Panc1 (cell line): ENCODE measurements at places on chromosomes 2 and 18.

GRCh38 chr2:43225093-43225787 lies 1.2 kb downstream of the ZFP36L2 start:
- DNase-seq, result no peak

DNA sequence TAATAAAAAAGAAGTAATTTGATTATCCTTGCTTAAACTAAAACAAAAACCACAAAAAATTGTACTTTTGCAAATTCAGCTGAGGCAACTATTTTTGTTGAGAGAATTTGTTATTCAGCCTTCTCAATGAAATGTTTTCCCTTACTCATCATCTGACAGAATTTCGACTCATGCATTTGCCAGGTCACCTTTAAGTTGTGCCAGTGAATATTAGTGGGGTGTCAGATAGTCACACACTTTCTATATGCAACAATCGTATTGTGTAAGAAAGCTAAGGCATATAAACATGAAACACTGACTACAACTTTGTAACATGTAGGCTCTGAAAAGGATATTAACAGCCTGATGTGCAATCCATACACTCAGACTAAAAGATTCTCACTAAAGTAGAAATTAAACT lies 1653.1 kb upstream of the SLC39A10 start:
- DNase-seq, result no peak

DNA sequence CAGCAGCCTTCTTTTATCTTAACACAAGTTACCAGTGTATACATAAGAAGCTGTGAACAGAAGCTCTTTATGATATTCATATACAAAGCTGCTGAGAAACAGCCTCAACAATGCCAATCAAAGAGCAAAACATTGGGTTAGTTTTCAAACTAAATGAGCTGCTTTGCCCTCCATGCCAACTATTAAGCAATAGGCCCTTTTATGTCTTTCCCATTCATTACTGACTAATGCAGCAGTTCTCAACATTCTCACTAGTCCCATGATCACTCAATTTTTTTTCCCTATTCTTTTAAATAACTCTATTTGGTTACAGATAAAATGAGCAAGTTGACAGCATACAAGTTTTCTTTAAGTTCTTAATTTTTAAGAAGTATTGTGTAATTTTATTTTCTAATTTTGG lies 57.9 kb upstream of the FRZB start:
- no peak for DNase-seq

DNA sequence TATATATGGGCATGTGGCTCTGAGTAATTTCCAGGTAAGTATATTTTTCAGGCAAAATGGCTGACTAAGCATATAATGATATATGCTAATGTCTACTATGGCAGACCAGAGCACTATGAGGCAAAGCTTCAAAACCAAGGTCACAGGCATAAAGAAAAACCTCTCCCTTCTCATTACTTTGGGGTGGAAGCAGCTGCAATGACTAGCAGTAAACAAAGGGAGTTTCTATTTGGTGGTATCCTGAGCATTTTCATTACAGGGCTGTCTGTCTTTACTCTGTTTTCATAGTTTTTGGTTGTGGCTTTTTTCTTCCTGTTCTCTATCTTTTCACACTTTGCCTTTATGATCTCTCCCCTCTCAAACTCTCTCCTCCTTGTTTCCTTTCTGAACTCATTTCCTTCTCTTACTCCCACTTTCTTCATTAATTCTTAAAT lies 15.6 kb downstream of the PDE6D start:
- no peak for DNase-seq

- no peak for DNase-seq
These were observed 144.1 kb downstream of the SMAD7 start for GRCh38 chr18:48806551-48807261.

DNA sequence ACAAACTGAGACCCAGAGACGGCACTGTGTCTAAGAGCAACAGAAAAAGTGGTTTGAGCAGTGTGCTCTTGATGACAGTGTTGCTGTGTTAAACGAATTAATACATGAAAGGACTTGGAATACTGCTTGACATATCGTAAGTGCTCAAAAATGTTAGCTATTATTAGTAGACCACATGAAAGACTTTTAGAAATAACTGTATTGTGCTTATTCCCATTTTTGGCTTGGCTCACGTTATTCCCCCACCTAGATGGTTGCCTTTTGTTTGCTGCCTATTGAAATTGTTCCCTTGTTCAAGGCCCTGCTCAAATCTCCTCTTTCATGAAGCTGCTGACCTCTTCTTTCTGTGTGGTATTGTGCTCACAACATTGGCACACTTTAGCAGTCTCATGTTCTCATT lies 27.8 kb upstream of the C2orf74 start:
- DNase-seq, result no peak

DNA sequence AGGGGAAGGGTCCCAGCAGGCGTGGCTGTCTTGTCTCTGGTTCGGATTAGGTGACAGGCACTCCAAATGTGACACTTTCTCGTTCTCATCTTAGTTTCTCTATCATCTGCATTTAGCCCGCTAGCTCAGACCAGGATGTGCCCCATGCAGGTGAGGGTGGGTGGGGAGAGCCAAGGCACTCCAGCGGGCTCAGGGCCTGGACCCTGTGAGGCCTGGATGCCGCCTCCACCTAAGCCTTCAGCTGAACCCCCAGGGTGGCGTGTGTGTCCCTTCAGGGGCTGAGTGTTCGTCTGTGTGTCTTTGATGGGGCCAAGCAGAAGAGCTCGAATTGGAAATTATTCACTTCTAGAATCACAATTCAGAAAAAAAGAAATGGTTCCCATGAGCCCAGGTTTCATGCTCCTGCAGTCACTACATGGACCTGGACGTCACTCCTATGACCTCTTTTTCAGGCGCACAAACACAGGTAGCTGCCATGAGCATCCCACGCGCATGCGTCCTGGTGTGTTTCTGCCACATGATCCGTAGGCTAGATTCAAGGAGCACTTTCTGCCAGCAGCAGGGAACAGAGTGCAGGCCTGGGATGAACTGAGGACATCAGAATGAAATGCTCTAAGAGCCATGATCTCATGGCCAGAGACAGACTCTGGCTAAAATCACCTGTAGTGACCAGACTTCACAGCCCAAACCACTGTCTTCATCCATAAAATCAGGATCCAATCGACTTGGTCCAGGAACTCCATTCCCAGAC lies 25.8 kb downstream of the CIDEA start:
- no peak for DNase-seq

DNA sequence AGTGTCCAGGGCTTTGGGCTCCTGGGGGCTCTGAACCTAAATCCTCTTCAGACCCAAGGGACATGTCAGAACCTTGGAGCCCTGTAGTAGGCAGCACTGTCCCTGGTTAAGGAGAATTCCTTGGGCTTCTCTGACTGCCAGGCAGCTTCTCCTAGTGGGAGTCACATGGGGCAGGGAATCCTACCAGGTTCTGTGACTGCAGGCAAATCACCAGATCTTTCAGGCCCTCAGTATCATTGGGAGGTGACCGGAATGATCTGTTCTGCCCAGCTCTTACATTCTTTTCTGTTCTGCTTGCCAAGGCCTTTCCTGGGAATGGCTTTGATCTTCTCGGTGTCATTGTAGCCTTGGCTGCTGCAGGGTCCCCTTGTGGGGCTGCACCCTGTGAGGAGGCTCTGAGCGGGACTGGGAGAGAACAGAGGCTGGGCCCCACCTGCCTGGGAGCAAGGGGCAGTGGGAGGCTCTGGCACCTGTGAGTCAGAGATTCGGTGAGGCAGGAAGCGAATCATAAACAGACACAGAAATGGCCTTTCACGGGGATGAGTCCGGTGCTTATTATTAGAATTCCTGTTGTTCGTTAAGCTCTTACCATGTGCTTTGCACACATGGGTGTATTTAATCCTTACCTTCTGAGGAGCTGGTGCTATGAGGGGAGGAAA lies 14.1 kb downstream of the CEP68 start:
- no peak for DNase-seq
